Right kidney (tissue), 9 donors: ENCODE measurements at places on chromosomes 2 and 18.
A peak's percentile ranks its signal among the peaks of the same experiment; 100 is the strongest.

- DNase-seq, result peak; percentile 97
Measured at GRCh38 chr2:148643998-148644882, at the start of gene EPC2. EPC2 (plus strand) TSS chr2:148644751; CDS start chr2:148645018, 267 bp downstream.

GRCh38 chr2:68721482-68722101 is 13.0 kb upstream of the ARHGAP25 start:
- no peak for DNase-seq

- DNase-seq, result no peak
Measured at GRCh38 chr18:55546851-55547704, 40.9 kb downstream of the TCF4 start.

DNA sequence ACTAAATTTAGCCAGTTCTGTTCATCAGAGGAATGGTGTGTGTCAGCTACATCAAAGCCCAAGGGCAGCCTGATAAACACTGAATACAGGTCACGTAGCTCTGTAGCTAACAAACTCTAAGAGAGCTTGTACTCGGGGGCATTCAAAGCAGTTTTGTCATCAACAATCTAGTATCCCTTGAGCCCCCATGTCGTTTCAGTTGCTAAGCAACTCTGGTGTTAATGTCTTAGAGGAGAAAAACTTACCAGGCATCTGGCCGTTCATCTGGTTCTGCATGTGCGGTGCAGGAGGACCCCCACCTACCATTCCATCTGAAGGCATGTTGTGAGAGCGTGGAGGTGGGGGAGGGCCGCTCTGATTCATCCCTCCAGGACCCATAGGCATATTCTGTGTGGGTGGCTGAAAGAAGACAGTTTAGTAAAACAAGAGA is 33.1 kb downstream of the SS18 start:
- no peak for DNase-seq

- DNase-seq, result no peak
Measured at GRCh38 chr2:99032786-99033185, 96.8 kb upstream of the CRACDL start.

GRCh38 chr2:98895221-98895620 is 40.8 kb downstream of the CRACDL start:
- no peak for DNase-seq
